ENCODE measurements at places on chromosomes 2 and 18.

- no peak for DNase-seq
Measured at GRCh38 chr2:171327043-171327496, 106.7 kb downstream of the METTL8 start.

DNA sequence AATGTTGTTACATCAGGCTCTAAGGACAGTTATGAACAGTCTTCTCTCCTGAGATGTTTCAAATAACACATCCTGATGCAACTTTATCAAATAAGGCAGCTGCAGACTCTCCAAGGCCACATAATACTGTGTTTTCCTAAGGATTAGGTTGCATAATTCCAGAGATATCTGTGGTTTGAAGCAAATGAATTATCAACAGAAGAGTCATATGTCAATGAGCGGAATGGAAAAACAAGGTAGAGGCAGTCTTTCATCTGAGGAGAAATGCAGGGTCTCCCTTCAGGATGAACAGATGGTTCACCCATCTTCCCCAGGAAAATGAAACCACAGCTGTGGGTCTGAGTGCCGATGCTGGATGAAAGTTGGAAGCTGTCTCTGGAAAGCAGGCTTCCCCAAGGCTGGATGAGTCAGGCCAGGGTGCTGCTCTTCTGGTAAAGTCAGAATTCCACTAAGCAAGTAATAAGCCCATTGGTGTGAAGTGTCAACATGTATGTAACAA lies 22.2 kb downstream of the LYG1 start:
- no peak for DNase-seq

DNA sequence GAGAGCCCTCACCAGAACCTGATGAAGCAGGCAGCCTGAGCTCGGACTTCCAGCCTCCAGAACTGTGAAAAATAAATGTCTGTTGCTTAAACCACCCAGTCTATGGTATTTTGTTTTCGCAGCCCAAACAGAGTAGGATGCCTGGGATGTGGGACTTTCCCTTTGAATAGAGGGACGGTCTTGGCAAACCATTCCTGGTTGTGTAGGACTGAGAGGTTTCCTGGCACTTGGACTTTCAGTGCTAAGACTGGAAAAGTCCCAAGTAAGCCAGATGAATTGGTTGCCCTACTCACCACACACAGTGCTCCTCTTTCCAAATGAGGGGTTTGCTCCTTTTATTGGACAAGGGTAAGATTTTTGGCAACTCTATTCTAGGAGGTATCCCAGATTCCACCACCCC lies 46.8 kb upstream of the ACMSD start:
- DNase-seq: no peak

GRCh38 chr18:23852236-23853045 lies 162.1 kb upstream of the TTC39C start:
- no peak for DNase-seq

DNA sequence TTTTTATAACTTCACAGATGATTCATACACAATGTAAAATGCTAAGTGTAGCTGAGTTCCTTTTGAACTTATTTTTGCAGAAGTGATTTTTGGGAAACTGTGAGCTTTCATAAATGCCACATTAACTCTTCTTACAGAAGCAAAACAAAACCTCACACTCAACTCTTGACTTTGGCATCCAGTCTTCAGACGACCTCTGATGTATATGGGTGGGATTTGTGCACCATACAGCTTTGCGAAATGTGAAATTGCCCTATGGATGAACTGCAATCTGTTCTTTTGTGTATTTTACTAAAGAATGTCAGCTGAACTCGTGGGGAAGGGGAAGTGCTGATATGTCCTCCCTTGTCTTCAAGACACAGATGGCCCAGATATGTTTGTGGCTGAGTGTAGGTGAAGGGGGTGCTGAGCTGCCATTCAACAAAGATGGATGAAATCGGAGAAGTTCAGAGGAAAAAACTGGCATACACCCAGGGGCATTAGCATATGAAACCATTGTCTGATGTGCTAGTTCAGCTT lies 218.3 kb downstream of the PTGR3 start:
- peak; percentile 51 for DNase-seq

DNA sequence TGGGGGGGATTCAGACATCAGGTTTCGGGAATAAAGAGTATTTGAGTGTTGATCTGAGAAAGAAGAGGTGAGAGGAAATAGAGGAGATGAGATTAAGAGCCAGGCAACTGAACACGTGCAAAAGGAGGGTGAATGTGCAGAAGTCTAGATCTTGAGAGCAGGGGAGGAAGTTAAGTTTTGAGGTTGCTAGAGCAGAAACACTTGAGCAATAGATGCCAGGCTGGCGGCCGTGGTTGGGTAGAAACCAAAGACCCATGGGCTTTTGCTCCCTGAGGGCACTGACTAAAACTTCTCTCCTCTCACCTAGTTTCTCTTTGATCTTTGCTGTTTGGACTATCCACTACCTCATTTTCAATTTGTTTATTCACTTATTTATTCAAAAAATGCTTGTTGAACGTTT lies 116.0 kb downstream of the CDC42EP3 start:
- no peak for DNase-seq

DNA sequence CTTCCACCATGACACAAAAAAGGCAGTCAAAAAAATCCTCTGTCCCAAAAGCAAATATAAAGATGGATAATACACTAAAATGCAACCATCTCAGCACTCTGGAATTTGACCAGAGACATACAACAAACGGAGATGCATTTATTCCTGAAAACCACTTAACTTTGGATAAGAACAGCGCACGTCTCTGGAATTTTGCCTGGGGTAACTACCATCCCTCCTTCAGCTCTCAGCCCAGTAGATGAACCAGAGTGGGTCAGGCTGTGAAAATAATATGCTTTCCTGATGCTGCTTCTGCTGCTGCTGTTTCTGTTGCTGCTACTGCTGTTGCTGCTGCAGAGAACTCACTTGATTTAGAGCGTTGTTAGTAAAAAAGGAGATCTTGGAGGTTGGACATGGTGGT lies 133.8 kb upstream of the ACVR2A start:
- DNase-seq: no peak

GRCh38 chr18:7576685-7577084 lies 9.6 kb downstream of the PTPRM start:
- no peak for DNase-seq

- no peak for DNase-seq
Measured at GRCh38 chr18:62954366-62954765, 239.0 kb downstream of the PHLPP1 start.

GRCh38 chr2:96505231-96505889 lies at the start of gene NEURL3:
Gene NEURL3 (minus strand): TSS chr2:96505357. CDS start chr2:96505286, 71 bp downstream.
- DNase-seq: no peak

GRCh38 chr2:64488050-64488974 lies 34.4 kb downstream of the LGALSL start:
- DNase-seq: peak; percentile 90

DNA sequence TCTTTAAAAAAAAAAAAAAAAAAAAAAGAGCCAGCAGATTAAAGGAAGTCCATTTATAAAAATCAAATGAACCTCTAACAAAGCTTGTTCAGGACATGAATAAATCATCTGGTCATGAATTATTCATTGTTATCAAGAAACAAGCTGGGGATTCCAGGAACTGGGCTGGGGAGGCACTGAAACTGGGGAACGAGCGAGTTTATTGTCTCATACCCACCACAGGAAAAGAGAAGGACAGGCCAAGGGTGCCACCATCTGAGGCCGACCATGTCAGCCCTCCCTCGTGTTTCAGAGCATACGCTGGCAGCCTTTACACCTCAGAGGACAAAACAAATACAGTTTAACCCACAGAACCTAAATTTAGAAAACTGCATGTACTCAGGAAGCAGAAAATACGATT lies 164.2 kb downstream of the VWC2L start:
- no peak for DNase-seq

GRCh38 chr2:69720404-69720803 lies 21.5 kb upstream of the ANXA4 start:
- no peak for DNase-seq

DNA sequence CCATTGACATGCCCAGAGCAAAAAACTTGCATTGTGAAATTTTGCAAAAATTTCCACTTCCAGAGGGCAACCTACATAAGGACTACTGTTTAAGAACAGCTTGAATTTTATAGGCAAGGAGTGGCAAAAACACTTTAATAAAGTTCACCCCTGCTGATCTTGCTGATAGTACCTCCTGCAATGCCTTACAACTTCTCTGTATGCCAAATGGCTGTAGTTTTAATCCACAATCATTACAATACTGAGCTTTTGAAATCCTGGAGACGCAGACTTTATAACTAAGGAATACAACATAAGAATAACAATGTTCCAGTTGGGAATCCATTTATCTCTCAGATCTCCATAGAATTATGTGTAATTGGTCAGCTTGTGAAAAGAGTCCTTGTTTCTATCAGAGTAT lies 247.5 kb downstream of the KCNJ3 start:
- DNase-seq: no peak

DNA sequence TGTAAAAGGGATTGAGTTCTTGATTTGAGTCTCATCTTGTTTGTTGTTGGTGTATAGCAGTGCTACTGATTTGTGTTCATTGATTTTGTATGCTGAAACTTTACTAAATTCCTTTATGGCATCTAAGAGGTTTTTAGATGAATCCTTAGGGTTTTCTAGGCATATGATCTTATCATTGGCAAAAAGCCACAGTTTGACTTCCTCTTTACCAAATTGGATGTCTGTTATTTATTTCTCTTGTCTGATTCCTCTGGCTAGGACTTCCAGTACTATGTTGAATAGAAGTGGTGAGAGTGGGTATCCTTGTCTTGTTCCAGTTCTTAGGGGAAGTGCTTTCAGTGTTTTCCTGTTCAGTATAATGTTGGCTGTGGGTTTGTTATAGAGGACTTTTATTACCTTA lies 4.8 kb downstream of the ANKAR start:
- DNase-seq: no peak

- no peak for DNase-seq
Measured at GRCh38 chr18:70662588-70662987, 373.7 kb downstream of the SOCS6 start.

DNA sequence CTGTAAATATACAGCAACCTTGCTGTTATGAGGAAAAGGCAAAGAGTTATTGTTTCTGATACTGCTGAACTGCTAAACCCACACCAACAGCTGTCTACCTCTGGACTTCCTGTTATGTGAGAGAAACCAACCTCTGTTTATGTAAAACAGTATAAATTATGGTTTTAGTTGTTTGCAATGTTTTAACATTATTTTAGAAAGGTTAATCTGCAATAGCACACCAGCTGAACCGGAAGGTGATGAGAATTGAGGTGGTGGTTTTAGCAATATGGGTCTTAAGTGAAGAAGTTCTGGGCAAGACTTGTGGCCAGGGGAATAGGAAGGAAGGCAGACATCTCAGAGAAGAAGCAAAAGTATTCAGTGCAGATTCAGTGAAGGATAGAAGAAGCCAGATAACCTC lies 237.8 kb downstream of the PLCL1 start:
- DNase-seq: no peak

GRCh38 chr2:73837847-73838585 lies 9.3 kb downstream of the STAMBP start:
- DNase-seq: no peak

- DNase-seq: no peak
Measured at GRCh38 chr2:65630643-65631042, 198.2 kb upstream of the SPRED2 start.

DNA sequence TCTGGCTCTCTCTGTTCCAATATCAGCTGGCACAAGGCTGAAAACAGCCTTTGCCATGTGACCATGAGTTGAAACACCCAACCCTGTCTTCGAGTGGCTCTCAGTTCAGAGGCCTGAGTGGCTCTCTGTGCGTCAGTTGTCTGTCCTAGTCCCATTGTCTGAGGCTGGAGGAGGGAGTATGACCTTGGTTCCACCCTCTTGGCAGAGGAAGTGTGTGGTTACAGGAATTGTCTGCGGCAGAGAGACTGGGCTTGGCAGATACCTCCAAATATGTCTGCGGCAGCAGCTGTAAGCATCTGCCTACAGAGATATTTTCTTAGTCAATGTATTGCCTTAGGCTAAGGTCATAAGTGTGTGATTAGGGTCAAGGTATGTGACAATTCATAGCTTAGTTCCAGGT lies 32.6 kb downstream of the CNGA3 start:
- DNase-seq: no peak

- DNase-seq: no peak
Measured at GRCh38 chr2:224586127-224586695, 1.0 kb upstream of the CUL3 start.

DNA sequence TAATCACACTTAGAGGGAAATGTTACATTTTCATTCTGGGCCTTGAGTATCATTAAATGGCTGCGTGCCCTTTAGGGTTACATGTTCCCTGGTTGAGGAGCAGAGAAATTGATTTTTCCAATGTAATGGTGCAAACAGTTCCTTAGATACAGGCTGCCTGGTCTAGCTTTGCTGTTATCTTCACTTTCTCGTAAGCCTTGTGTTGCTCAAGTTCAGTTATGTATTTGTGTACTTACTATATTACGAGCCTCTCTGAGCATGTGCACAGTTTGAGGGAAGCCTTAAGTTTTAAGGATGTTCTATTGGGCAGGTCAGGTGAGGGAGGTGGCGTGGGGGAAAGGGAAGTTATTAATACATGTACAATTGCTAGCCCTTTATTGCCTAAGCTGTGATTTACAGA lies 23.7 kb downstream of the CEP192 start:
- DNase-seq: no peak

GRCh38 chr2:8623958-8624591 lies 57.8 kb upstream of the ID2 start:
- DNase-seq: no peak

- no peak for DNase-seq
Measured at GRCh38 chr2:10934979-10935350, 23.2 kb downstream of the KCNF1 start.

- peak; percentile 41 for DNase-seq
Measured at GRCh38 chr2:195559431-195559914, 97.6 kb upstream of the SLC39A10 start.

DNA sequence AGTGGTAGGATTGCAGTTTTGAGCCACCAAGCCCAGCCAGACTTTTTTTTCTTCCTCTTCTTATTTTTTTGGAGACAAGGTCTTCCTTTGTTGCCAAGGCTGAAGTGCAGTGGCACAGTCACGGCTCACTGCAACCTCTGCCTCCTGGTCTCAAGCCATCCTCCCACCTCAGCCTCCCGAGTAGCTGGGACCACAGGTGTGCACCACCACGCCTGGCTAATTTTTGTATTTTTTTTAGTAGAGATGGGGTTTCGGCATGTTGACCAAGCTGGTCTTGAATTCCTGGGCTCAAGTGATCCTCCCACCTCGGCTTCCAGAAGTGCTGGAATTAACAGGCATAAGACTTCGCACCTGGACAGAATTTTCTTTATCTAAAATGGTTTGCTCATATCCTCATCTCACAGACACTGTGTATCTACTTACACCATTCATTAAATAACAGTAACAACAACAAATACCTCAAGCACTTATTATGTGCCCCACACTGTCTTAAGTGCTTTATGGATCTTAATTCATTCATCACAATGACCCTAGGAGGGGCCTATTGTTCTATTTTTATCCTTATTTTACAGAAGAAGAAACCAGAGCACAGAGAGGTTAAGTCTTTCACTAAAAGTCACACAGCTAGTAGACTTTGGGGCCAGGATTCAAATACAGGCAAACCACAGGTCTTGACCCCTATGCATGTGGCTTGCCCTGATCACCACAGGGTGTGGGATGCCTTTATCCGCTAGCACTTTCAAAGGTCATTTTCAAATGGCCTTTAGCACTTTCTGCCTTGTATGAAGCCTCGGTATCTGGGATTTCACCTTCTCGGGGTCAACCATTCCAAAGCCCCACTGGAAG lies 39.6 kb downstream of the MYCN start:
- no peak for DNase-seq
